Daoy (cell line): ENCODE measurements at places on chromosomes 11 and 22. TPM values are rescaled to one million over a fixed set of nuclear protein-coding genes. Genes with fewer than 3 reads are reported as not detected.
A peak's percentile ranks its signal among the peaks of the same experiment; 100 is the strongest.

Gene SHANK3
- 0.33 and 0.46 TPM in 2 replicates for total RNA-seq

Gene FXYD2
- total RNA-seq, result 1.3 TPM in 1 of 2 replicates, not detected in the other

- DNase-seq, result no peak
Observed at GRCh38 chr11:126731576-126732142, 268.9 kb downstream of the KIRREL3 start.

- DNase-seq, result peak; percentile 59
Observed at GRCh38 chr11:79237091-79237490, 203.7 kb downstream of the TENM4 start.

Gene SYCE3
- 0.51 TPM in 1 of 2 replicates, not detected in the other for total RNA-seq

GRCh38 chr11:102289592-102289991, 27.7 kb upstream of the BIRC3 start:
- DNase-seq, result peak; percentile 7
